ENCODE measurements at places on chromosomes 12 and 14.
A peak's percentile ranks its signal among the peaks of the same experiment; 100 is the strongest.

DNA sequence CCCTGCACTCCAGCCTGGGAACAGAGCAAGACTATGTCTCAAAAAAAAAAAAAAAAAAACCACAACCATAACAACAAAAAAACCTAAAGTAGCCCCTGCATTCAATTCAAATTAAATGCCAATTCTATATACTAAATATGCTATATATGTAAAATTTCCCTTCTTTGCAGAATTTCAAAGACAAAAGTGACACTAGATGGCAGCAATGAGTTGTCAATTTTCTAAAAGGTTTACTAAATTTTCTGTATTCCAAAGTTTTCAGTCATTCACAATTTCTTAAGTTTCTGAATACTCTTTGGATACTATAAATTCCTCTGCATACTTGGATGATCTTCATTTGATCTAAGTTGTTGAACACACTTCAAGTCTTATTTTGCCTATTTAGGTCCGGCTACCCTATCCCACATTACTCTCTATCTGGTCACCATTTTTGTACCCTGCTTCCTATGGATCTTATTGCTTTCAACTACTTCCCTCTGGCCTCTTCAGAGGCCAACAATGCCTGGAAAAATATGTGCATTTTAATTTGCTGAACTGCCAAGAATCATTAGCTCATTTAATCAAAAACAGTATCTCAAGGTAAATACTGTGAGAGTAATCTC, 27.9 kb downstream of the HNRNPC start:
- DNase-seq = no peak

DNA sequence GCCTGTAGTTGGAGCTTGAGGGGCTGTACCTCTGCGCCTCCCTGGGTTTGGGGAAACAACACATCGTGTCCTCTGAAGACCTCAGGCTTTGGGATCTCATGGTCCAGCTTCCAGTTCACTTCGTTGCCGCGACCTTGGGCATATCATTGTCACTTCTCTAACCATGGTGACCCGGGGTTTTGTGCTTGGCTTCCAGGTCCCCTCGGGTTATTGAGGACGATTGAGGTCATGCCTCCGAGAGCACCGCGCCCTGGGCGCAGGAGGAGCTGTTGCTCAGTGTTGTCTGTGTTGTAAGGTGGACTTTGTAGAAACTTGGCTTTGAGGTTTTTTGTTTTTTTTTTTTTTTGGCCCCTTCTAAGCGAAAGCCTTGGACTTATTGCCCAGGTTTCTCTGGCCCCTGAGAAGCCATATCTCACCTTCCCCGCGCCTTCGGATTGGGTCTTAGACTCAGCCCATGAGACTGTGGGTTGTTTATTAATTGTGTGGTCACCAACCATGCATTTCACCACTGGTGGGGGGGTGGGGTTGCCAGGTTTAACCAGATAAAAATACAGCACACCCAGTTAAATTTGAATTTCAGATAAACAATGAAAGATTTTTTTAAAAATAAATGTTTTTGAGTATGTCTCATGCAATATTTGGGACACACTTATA, 2.6 kb downstream of the BCL7A start:
- DNase-seq = no peak

DNA sequence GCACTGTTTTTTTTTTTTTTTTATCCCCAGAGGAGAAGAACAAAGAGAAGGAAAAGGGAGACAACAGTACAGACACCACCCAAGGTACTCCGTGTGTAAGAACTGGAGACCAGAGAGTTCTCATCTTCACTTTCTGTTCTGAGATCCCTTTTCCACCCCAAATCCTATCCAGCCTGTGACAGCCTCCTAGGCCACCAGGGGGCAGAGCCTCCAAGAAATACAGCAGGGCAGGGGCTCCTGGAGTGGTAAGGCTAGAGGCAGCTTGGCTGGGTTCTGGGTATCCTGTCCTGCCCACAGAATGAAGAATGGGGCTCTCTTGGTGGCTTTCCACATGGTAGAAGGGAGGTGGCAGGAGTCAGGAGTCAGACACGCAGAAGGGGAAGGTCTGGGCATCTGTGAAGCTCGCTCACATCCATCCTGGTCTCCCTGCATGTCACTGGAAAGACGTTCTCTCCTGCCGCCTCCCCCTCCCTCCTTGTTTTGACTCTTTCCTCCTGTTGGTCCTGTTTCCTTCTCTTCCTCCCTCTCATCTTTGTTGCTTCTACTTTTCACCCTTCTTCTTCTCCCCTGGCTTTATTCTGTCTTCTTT, 12.0 kb downstream of the CLSTN3 start:
- DNase-seq = peak; percentile 25

DNA sequence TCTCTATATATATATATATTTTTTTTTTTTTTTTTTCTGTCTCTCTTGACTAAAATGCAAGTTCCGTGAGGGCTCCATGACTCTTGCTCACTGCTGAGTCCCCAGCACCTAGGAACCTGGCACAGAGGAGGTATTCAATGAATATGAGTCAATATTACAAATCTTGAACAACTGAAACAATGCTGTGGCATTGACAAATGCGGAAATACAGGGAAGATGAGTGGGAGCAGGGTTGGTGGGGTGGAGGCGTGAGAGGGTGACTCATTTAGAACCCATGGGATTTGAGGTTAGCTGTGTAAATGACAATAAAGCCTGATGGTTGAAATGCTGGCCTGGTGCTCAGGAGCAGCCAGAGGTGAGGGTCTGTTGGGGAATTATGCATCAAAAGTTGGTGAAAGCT, 121.7 kb upstream of the FUT8 start:
- DNase-seq = peak; percentile 36

DNA sequence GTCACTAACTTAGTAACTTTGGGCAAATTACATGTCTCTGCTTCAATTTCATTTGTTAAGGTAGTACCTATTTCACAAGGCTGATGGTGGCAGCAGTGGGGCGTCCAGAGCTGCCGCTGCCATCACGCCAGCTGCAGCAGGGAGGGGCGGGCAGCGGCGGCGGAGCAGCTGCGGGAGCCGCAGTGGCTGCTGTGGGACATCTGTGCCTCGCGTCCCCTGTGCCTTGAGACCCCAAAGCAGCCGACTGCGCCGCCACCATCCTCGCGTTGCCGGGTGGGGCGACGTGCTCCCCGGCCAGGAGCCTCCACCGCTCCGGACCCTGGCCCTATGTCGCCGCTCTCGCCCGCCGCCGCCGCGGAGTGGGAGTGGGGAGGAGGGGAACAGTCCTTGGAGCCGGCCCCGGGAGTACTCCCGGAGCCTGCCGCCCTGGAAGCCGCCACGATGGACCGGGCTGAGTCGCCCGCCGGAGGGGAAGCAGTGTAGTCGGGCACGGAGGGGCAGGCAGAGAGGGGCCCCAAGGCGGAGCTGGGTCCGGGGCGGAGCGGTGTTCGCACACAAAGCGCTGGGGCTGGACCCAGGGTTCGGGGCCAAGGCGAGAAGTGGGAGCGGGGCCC, 51.4 kb downstream of the A2M start:
- peak; percentile 41 for DNase-seq

- no peak for DNase-seq
These were observed 60.4 kb upstream of the SINHCAF start for GRCh38 chr12:31386364-31386777.

DNA sequence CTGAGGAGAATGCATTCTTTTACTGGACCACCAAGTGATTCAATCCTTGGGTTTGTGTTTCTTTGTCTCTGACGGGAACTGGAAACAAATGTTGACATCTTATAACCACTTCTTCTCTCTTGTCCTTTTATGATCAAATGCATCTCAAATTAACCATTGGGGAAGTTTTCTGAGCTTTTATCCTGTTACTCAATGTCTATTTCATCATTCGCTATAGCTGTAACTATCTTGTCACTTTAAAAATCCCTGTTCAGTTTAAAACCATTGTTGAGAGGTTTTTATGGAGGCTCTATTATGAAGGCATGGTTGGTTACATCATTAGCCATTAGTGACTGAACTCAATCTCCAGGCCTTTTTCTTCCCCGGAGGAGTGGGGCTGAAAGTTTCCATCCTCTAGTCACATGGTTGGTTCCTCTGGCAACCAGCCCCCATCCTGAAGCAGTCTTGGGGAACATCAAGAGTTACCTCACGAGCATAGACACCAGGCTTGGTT, 2.7 kb upstream of the CLEC6A start:
- no peak for DNase-seq

DNA sequence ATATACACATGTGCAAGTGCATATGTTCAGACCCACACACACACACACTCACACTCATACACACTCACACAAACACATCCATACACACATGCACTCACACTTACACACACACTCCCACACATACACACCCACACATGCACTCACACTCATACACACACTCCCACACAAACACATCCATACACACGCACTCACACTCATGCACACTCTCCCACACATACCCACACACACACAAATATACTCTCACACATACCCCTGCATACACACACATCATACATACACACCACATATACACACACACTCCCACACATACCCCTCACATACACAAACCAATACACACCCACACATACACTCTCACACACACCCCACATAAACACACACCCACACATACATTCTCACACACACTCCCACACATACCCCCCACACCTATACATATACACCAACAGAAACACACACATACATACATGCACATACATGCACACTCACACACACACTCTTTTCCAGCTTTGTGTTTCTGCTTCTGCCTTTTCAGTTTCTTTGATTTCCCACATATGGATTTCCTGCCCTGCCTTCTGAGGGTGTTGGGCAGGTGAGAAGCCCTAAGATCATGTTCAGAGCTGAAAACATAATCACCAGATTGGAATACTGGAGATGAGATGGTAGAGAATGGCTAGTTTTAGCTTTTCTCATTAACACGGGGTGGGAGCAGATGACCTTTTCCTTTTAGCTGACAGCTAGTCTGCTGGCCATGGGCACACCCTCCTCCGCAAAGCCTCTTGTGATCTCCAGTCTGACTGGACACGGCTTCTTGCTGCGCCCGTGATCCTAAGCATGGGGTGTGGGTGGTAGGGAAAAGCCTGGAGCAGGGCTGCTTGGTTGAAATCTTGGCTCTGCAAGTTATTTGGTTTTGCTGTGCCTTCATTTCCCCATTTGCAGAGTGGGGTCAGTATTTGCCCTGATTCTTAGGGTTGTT, 214.0 kb downstream of the CHST11 start:
- no peak for DNase-seq

- no peak for DNase-seq
These were observed 65.1 kb upstream of the SRSF5 start for GRCh38 chr14:69701857-69702256.

- DNase-seq = no peak
These were observed 210.3 kb downstream of the EGLN3 start for GRCh38 chr14:33740531-33740930.

DNA sequence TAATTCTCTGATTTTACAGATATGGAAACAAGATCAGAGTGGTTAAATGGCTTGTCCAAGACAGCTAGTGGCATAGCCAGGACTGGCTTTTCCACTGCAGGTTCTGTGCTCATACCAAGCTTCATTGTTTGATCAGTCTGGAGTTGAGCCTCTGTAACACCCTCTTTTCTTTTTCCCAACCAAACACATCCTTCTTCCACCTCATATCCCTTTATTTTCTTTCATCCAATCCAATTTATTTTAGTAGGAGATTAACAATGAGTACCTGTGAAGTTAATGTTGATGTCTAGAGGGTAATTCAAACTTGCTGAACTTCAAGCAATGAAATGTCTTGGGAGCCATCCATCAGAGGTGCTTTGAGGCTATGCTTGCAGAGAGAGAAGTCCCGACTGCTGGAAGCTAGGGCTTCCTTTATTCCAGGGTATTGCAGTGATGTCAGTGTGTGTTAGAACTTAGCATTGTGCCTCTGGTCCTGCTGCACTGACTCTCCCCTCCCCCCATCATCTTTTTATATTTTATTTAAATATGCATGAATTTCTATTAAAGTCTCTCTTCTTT, 452.1 kb upstream of the PDE3A start:
- DNase-seq = no peak

- no peak for DNase-seq
These were observed 198.0 kb downstream of the CACNA1C start for GRCh38 chr12:2250797-2251196.

DNA sequence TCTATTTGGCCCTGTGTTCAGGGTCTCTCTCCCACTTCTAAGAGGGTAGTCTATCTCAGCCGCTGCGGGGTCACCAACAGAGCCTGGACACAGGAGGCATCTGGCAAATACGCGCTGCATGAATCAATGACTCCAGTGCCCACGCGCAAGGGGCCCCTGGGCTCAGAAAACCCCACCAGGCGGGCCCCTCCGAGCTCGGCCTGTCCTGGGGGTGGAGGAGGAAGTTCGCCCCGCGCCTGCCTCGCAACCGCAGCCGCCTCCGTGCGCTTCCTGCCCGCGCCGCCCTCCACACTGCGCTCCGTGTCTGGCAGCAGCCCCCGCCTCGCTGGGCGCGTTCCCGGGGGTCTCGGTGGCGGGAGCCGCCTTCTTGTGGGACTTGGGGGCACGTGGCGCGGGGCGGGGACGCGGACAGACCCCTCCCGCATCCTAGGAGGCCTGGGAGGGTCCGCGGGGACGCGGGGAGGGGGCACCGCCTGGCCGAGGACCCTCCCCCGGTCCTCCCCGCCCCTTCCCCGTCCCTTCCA, 811 bp upstream of the FBRSL1 start:
- DNase-seq = peak; percentile 50

GRCh38 chr12:116116650-116117424, 160.7 kb downstream of the MED13L start:
- DNase-seq = no peak

DNA sequence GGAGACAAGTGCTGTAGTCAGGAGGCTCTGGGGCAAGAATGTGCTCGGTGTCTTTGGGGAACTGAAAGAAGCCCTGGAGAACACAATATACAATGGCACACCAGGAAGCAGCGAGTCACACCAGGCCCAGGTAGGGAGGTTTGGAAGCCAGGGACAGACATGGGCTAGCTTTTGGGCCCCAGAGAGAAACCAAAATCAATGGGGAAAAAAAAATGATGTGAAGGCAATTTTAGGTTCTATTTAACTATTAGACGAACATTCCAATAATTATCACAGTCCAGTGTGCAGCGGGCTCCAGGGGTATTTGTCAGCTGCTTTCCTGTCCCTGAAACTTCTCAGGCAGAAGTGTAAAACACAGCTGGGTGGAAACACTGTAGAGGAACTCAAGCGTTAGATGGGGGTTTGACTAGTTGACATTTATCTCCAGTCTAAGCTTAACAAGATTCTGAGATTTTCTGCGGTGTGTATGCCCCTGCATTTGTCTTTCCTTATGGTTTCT, 21.8 kb upstream of the EGLN3 start:
- DNase-seq = no peak

- DNase-seq = no peak
These were observed 781.2 kb downstream of the FLRT2 start for GRCh38 chr14:86311151-86311550.

DNA sequence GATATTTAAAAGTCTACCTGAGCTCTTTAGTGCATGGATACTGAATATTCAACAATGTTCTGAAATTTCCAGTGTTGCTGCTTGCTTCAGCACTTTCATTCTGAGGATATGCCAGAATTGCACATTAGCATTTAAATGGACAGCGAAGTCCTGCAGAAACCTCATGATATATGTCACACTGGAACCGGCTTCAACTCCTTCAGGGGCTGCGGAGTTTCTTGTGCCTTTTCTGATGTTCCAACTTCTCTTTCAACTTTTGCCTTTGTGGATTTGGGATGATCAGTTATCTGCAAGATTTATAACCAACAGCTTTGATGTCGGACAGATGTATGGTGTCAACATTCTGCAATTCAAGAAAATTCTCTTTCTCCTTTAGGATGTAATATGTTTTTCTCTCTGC, 142.5 kb upstream of the LMNTD1 start:
- no peak for DNase-seq

GRCh38 chr12:116701432-116701831, 36.4 kb downstream of the SPRING1 start:
- no peak for DNase-seq

GRCh38 chr12:644303-644639, 19.0 kb downstream of the NINJ2 start:
- no peak for DNase-seq

GRCh38 chr14:69398818-69399210, 322 bp downstream of the SLC39A9 start:
- no peak for DNase-seq

Data from stimulated activated CD8-positive, alpha-beta memory T cell treated with anti-CD3 and anti-CD28 coated beads, Interleukin-4, amount 100 ng/mL, for 24 hours (primary cell).